ENCODE measurements at places on chromosomes 3 and 15. TPM values are rescaled to one million over a fixed set of nuclear protein-coding genes. Genes with fewer than 3 reads are reported as not detected.

Gene LINGO1
- total RNA-seq: 2.2 TPM

Gene DZIP1L
- total RNA-seq: 10.9 TPM

Gene WDR53
- 10.3 TPM for total RNA-seq

Gene DPPA2
- not detected for total RNA-seq

Gene IGSF10
- 5.7 TPM for total RNA-seq

Gene C2CD4B
- total RNA-seq: 1.1 TPM
